ENCODE measurements at places on chromosomes 4 and X.

GRCh38 chr4:95637043-95637600, 88.3 kb upstream of the UNC5C start:
- DNase-seq, result no peak

DNA sequence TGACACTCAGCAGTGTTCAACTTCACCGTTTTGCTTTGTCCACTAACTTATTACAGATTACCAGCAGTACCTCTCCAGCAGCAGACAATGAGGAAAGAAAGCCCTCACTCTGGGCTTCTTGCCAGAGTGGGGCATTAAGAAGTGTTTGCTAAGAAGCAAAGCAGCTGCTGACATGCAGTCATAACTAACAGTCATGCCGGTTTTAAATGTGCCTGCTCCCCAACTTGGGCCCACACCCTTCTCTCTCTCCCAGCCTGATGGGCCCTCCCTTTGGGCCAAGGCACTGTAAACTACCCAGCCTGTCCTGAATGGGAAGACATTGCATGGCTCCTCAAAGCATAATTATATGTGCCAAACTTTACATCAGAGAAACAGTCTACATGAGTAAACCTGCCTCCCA, 54.6 kb upstream of the HHIP start:
- DNase-seq, result no peak

GRCh38 chr4:136898590-136899248, 633.6 kb downstream of the PCDH18 start:
- DNase-seq, result no peak

DNA sequence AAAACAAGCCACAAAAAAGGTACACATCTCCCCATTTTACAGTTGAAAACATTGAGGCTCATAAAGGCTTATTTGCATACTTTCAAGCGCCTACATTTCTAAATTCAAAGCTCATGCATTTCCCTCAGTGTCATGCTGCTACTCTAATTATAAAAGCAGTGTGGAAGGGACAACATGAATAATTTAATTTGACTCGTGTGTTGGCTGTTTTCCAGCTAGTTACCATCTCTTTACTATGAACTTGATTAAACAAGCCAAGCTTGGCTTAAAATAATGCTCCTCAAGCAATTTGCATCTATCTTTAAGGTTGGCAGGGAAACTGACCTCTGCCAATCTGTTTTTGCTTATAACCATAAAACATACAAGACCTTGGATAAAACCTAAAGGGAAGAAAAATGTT, 252.5 kb upstream of the NEIL3 start:
- no peak for DNase-seq

DNA sequence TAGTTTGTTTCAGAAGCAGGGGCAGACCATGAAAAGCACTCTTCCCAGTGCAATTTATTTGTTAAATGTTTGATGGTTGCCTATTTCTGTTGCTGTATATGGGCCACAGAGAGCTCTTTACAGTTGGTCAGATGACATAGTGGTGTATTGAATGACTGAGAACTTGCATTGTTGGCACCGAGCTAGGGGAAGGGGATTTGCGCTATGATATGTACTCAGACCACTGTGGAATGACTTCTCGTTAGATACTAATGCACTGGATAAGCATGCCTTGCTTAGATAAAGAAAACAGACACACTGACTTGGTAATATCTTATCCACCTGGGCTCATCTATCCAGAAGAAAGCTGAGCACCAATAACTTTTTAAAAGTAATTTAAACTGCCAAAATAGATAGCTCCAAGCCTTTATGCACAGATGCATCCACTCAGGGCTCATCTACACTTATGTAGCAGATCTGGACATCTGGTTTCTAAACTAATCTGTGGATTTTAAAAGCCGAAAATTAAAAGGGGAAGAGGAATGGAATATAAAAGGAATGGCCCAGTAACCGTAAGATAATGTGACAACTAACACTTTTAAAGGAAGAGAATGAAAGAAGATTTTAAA, 132.7 kb downstream of the GATB start:
- no peak for DNase-seq

- DNase-seq, result no peak
Measured at GRCh38 chr4:143083756-143084472, 100.8 kb upstream of the USP38 start.

DNA sequence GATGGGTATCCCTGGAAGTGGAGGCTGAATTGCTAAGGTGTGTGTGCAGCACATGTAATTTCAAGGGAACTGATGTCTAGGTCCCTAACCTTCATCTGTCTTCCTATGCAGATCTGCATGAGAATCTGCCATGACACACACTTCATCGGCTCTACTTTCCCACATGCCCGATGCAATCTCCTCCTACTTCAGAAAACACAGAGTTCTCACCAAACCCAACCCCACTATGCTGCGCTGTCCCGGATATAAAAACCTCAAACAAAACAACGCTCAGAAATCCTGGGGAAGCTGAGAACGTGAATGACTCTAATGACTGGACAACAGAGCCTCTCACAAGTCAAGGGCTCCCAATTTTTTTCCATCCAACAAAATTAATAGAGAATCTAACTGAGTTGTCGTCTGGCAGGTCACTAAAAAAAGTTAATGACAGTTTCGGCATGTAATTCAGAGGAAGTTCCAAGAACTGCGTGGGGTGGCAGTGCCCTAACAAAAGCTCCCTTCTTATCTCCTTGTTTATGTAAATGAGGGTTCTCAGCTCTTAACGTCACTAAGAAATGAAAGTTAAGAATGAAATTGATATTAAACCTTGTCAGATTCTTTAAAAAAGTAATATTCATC, 39.0 kb downstream of the STX18 start:
- DNase-seq, result no peak

DNA sequence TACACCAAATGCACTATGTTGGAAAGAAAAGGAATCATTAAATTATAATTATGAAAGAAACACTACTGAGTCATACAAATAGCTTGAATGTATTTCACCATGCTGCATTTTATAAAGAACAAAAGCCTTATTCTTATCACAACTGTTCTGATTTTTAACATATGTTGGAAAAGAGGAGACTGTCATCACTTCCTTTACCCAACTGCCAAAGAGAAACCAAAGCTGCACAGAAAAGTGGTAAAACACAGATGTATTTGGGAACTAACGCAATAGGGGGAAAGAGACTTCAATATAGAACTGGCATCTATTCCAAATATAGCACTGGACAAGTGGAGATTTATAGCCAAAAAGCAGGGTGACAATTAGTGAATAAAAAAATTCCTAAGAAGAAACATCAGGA, 181.0 kb downstream of the SPANXN3 start:
- DNase-seq, result no peak

- no peak for DNase-seq
Measured at GRCh38 chr4:3655963-3656362, 110.2 kb upstream of the ADRA2C start.

- DNase-seq, result no peak
Measured at GRCh38 chrX:72105436-72105835, 26.3 kb downstream of the RTL5 start.

DNA sequence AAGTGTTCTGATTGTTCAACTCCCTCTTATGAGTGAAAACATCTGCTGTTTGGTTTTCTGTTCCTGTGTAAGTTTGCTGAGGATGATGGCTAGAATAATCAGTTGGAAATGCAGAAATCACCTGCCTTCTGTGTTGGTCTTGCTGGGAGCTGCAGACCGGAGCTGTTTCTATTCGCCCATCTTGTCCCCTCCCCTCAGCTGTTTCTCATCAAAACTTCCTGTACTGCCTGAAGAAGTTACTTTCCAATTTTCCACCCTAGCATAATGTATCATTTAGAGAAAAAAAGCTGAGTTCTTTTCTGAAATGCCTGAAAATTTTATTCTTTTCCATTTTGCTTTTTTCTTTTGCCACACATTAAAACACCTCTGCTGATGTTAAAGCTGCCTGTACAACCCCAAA, 167.6 kb downstream of the TEX13A start:
- no peak for DNase-seq

DNA sequence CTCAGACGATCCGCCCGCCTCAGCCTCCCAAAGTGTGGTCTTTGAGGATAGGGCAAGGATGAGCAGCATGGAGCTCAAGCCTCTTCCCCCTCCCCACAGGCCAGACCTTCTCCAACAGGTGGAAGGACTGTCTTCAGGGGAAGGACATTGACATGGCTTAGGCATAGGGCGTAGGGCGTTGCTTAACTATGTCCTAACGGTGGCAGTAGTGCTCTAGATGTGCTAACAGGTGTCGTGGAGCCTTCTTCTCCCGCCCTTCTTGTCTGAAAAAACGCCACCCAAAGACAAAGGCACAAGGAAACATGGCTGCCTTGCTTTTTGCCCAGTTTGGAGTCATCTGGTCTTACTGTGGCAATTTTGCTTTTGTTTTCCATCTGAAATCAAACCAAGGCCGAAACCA, 219.8 kb downstream of the OR13H1 start:
- DNase-seq, result no peak

GRCh38 chr4:185512516-185512915, 22.8 kb downstream of the PDLIM3 start:
- DNase-seq, result no peak

All from stimulated activated CD8-positive, alpha-beta memory T cell treated with anti-CD3 and anti-CD28 coated beads, Interleukin-7, amount 100 ng/mL, for 24 hours (primary cell).